ENCODE measurements at places on chromosomes 3 and 15.

- DNase-seq = no peak
Measured at GRCh38 chr3:105626739-105627138, 242.1 kb downstream of the CBLB start.

DNA sequence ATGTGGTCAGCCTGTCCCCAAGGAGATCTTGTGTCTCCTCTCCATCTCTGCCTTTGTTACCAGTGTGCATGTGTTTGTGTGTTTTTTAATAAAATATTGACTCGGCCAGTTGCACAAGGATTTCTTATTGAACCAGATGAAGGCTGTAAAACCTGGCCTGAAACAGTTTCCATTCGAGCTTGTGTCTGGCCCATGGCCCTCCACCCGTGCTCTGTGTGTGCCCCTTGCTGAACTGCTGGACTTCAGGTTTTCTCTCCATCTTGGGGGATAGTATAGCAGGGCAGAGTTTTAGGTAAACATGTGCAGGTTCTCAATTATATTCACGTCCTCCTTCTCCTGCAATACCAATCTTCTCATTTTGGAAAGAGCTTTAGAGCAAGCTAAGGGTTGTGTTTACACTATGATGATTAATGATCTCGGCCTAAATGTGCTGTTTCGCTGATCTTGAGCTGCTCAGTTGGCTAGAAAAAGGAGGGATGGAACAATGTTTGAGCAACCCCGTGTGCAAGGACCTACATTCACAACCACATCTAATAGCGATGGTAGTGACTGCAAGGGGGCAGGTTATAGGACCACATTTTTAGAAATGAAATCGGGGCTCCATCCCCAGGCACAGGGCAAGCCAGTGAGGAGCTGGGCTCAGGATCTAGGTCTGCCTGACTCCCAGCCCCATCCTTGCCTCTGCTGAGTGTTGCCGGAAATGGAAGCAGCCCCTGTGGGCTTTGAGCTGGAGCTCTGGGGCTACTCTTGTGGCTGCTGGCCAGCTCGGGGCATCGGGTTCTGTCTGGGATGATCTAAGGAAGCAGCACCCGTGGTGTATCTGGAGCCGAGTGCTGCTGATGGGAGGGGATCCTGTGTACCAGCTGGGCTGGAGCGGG is 47.7 kb downstream of the CMTM6 start:
- DNase-seq = no peak

DNA sequence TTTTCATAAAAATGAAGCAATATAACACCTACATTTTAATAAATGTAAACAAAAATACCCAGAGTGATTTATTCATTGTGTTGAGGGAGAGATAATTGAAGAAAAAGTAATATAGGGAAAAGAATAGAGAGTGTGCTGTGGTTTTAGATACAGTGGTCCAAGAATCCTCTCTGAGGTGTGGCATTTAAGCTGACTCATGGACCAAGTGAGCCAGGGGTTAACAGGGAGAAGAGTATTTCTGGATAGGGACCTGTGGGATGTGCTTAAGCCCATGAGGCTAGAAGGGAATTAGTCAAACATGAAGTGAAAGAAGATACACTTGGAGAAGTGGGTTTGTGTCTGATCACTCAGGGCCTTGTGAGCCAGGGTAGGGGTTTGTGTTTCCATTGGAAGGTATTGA is 680.7 kb upstream of the GRM7 start:
- DNase-seq = no peak

- DNase-seq = no peak
Measured at GRCh38 chr3:125006291-125006731, 49.5 kb downstream of the HEG1 start.
